ENCODE measurements at places on chromosomes 7 and 10.

GRCh38 chr7:91080351-91080750, 183.9 kb upstream of the FZD1 start:
- no peak for DNase-seq

- no peak for DNase-seq
Measured at GRCh38 chr10:22992075-22992474, 64.2 kb downstream of the ARMC3 start.

DNA sequence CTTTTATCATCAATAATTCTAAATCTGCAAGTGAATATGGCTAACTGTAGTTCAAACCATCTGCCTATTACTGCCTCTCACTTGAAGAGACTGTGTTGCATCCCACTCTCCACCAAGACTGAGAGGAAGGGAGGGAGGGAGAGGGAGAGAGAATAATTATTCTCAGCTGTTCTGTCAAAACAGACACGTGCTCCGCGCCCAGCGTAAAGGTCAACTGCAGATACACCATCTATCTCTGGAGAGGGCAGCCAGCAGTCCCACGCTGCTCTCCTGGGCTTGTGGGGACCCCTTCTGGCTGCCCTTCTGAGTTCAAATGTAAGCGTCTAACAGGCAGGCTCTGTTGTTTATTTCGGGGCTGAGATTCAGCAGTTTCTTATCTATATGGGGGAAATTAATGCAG, 625.5 kb upstream of the GALNT17 start:
- DNase-seq = no peak

GRCh38 chr7:732094-732541, 5.0 kb upstream of the PRKAR1B start:
- DNase-seq = no peak

All from stimulated activated CD4-positive, alpha-beta T cell treated with anti-CD3 and anti-CD28 coated beads, TNF-alpha, amount 100 ng/mL, for 24 hours (primary cell).